Epithelial cell of alveolus of lung (primary cell): ENCODE measurements at places on chromosomes 2 and 18. TPM values are rescaled to one million over a fixed set of nuclear protein-coding genes. Genes with fewer than 3 reads are reported as not detected.

The MITD1 gene
- total RNA-seq: 19.3 and 23.9 TPM in 2 replicates

The IFIH1 gene
- total RNA-seq: 6.4 and 6.9 TPM in 2 replicates

The RASGRP3 gene
- 0.56 and 1.9 TPM in 2 replicates for total RNA-seq

The MROH2A gene
- not detected in 2 replicates for total RNA-seq

The MRPL30 gene
- 33.0 and 48.2 TPM in 2 replicates for total RNA-seq

The SLC16A14 gene
- total RNA-seq: 0.39 and 1.2 TPM in 2 replicates

The C2orf72 gene
- total RNA-seq: 0.08 and 0.26 TPM in 2 replicates

The HRH4 gene
- total RNA-seq: not detected in 2 replicates

The NOL4 gene
- total RNA-seq: not detected in 2 replicates

The XDH gene
- total RNA-seq: 0.24 and 0.52 TPM in 2 replicates

The CAPG gene
- 108 and 196 TPM in 2 replicates for total RNA-seq

The CCBE1 gene
- 34.5 and 38.1 TPM in 2 replicates for total RNA-seq

The SLC39A10 gene
- 30.2 and 36.1 TPM in 2 replicates for total RNA-seq

The MATN3 gene
- 3.8 and 7.9 TPM in 2 replicates for total RNA-seq

The HES6 gene
- total RNA-seq: 2.2 and 4.1 TPM in 2 replicates

The PAIP2B gene
- total RNA-seq: 0.52 and 1.0 TPM in 2 replicates

The IL1R1 gene
- 30.5 and 377 TPM in 2 replicates for total RNA-seq

The GCG gene
- total RNA-seq: not detected in 2 replicates

The DHRS9 gene
- total RNA-seq: 0.24 and 0.65 TPM in 2 replicates
